ENCODE measurements at places on chromosomes 2 and 18. TPM values are rescaled to one million over a fixed set of nuclear protein-coding genes. Genes with fewer than 3 reads are reported as not detected.

PHOSPHO2 gene
- total RNA-seq: 5.2 TPM

TRIM43 gene
- not detected for total RNA-seq

CFAP65 gene
- not detected for total RNA-seq

NOTO gene
- not detected for total RNA-seq

CAMKMT gene
- 15.0 TPM for total RNA-seq

CAPN14 gene
- total RNA-seq: 0.16 TPM

NEDD4L gene
- 15.5 TPM for total RNA-seq

DUSP19 gene
- total RNA-seq: 4.8 TPM

CTIF gene
- 29.0 TPM for total RNA-seq

POTEJ gene
- not detected for total RNA-seq

OSR1 gene
- 117 TPM for total RNA-seq

LYPD1 gene
- 0.74 TPM for total RNA-seq

SKOR2 gene
- not detected for total RNA-seq

CHST10 gene
- total RNA-seq: 11.0 TPM

PAX8 gene
- total RNA-seq: 1.5 TPM

LOXHD1 gene
- not detected for total RNA-seq

FHOD3 gene
- total RNA-seq: 3.0 TPM

DCDC2C gene
- total RNA-seq: not detected

ST8SIA5 gene
- total RNA-seq: not detected

GAL3ST2 gene
- 0.25 TPM for total RNA-seq

CXCR4 gene
- 0.27 TPM for total RNA-seq

GLI2 gene
- 5.3 TPM for total RNA-seq

ALPI gene
- total RNA-seq: not detected

LTBP1 gene
- 947 TPM for total RNA-seq

SP5 gene
- total RNA-seq: not detected

G6PC2 gene
- total RNA-seq: not detected

ASTL gene
- total RNA-seq: not detected

IL1RL1 gene
- 4.9 TPM for total RNA-seq

POTEC gene
- total RNA-seq: not detected

TYMS gene
- total RNA-seq: 1.1 TPM

ANKRD30B gene
- total RNA-seq: 2.7 TPM

Measured in fibroblast of the aortic adventitia (primary cell).